ENCODE measurements at places on chromosomes 4 and X. TPM values are rescaled to one million over a fixed set of nuclear protein-coding genes. Genes with fewer than 3 reads are reported as not detected.

Gene ANK2
- total RNA-seq, result 28.8 TPM

Gene ATG4A
- total RNA-seq, result 9.1 TPM

- DNase-seq, result no peak
These were observed 79.4 kb upstream of the SPRY1 start for GRCh38 chr4:123317211-123317610.

Gene GABRG1
- total RNA-seq, result not detected

GRCh38 chr4:37892641-37893040 is 1.8 kb downstream of the TBC1D1 start:
- no peak for DNase-seq

DNA sequence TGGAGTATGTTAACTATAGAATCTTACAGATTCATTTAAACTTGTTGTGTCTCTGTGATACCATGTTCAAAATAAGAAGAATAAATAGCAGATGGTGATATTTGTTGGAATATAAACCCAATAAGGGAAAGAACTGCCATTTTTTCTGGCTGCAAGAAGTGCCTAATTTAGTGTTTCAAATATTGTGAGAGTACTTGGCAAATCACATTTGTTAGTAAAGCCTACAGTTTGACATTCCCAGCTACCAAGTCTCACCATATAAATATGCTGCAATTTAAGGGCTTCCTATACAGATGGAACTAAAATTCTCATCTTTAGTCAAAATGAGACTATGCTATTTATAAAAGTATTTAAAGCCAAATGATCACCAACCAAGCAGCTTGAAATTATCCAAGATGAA is 96.0 kb upstream of the WDFY3 start:
- no peak for DNase-seq

Gene GRK4
- total RNA-seq, result 4.6 TPM

Measured in lower leg skin (tissue), 4 donors.